Foreskin melanocyte (primary cell): ENCODE measurements at places on chromosomes 5 and 9.

GRCh38 chr5:18465833-18466681 is 831.8 kb downstream of the TAF11L14 start:
- DNase-seq, result peak; percentile 50

GRCh38 chr5:1411099-1411498 is 34.1 kb downstream of the SLC6A3 start:
- DNase-seq, result no peak

DNA sequence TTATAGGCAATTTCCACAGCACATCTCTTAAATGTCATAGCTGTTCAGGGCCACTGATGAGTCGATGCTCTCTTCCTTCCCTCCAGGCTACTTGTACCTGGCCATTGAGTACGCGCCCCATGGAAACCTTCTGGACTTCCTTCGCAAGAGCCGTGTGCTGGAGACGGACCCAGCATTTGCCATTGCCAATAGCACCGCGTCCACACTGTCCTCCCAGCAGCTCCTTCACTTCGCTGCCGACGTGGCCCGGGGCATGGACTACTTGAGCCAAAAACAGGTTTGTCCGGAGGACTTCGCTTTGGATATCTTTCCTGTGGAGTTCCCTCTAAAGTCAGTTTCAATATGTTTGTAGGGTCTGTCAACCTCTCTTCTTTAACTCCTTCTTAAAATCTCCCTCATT is 84.3 kb downstream of the EQTN start:
- no peak for DNase-seq

DNA sequence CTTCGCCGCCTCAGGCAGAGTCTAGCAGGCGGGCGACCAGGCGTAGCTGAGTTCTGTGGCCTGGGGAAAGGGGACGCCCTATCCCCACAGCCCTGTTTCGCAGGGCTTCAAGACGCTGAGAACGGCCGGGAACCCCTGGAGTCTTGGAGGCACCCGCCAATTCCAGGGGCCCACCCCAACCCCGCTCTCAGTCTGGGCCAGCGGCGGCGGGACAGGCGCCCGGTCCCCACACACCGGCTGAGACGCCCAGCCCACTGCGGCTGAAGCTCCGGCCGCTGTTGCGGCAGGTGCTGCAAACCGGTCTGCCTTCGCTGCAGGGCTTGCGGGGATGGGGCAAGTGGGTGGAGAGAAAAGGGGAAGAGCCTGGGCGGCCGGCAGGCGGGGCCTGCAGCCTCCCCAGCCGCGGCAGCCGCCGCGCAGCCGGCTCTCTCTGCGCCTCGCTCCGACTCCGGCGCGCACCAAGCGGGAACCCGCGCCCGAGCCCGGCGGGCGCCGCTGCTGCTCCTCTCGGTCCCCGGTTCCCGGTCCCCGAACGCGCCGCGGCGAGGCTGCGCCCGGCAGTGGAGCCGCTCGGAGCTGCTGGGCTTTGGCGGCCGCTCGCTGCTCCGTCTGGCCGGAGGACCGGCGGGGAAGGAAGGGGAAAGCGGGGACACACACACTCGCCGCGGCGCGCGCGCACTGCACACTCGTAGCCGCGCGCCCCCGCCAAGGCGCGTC is at the start of gene PIP5K1B:
Gene PIP5K1B, plus strand, starts transcription at position 427 of the 717 bp plus-strand sequence. CDS start 117,375 bp downstream, outside the sequence.
- no peak for DNase-seq

DNA sequence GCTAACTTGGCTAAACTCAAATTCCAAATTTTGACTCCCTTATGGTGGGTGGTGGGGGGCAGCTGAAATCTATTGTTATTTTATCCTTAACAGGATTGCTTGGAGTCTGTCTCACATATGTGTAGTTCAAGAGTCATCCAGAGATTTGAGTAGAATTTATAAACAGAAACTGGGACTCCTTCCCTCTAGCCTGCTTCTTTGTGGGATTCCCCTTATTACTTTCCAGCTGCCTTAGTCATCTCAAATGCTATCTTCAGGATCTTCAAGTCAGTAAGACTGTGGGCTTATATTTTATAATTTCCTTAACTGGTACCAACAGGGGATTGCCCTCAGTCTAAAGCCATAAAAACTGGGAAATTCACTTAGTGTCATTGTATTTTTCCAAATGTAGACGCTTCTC is 55.5 kb downstream of the NNT start:
- no peak for DNase-seq

DNA sequence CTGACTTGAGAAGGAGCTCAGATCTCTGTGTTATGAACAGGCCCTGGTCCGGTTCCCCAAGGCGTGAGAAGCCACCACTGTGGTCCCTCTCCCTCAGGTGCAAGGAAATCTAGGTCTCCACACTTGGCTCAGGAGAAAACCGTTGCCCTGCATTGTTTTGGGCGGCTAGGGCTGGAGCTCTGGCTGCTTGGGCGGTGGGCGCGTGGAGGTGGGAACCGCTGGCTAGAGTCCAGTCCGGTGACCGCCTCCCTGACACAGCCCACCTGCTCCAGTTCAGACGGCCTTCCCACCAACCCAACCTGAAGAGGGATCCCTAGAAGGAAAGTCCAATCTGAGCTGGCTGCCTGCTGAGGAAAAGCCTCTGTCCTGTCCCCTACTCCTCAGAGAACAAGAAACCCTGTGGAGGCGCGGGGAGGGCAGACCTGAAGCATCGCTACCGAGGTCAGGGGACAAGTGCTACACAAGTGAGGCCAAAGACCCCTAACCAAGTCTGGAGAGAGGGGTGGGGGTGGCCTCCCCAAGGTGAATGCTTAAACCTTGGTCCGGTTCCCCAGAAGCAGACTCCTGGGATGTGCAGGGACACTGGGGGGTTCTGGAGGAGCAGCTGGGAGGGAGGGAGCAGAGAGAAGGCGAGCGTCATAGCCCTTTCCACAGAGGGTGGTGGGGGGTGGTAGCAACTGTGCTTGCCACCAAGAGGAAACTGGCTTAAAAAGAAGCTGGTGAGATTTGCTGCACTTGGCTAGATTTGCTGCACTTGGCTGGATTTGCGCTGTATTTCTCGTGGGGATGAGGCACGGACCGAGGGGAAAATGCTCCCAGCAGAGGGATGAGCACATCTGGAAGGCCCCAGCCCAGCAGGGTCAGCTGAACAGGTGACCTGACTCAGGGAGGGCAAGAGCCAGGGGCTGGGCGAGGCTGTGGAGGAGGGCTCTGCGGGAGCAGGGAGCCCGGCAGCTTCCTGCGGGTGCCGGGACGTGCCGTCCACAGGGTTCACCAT is 65.2 kb downstream of the RAPGEF1 start:
- DNase-seq, result no peak

- peak; percentile 57 for DNase-seq
Measured at GRCh38 chr9:113957821-113958341, 81.8 kb downstream of the ZNF618 start.

GRCh38 chr9:135612437-135612836 is 26.9 kb downstream of the GLT6D1 start:
- DNase-seq, result no peak

DNA sequence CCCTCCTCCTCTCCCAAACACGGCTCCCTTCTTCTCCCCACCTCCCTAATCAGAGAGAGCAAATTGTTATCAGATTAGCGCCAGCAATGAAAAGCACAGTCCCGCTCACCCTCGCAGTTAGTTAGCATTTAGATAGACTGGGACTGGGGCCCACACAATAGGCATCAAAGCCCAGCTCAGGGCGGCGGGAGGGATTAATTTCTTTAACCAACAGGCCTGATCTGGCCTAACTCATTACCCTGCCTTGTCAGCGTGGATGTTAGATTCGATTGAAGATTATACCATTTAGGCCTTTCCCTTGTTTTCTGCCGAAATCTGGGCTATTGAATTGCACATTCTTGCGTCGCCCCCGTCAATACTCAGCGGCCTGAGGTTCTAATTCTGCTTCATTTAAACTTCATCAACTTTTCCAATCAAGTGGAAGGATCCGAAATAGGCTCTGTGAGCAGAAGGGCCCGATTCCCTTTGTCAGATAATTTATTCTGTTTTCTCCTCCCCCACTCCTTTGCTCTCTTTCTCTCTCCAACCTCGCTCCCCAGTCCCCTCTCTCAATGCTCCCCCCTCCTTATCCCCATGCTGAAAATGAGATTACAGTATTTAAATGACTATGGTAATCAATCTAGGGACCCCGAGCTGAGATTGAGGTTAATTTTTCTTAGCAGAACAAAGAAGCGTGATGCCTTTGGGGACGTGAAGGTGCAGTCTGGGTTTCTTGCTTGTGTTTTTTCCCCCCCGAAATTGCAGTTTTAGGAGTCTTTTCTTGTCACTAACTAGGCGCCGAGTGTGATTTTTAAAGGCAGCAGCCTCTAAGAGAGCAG is 15.1 kb downstream of the CFAP77 start:
- no peak for DNase-seq

DNA sequence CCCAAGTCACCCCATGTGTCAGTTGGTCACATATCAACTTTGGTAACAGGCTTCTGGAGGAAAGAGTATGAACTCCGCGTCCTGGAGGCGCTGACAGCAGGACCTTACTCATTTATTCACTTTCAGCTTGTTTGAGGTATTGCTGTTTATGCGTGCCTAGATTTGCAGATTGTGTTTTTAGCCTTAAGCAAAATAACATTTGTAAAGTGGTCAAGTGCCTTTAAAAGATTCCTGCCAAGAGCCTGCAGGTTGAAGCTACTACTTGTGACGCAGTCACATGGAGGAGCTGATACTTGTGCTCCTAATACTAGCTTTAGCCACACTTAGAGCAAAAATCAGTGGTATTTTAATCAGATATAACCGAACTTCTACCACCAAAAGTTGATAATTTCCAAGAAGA is 351.3 kb downstream of the ADGRV1 start:
- no peak for DNase-seq

- DNase-seq, result no peak
Measured at GRCh38 chr9:804026-804425, 37.5 kb upstream of the DMRT1 start.

DNA sequence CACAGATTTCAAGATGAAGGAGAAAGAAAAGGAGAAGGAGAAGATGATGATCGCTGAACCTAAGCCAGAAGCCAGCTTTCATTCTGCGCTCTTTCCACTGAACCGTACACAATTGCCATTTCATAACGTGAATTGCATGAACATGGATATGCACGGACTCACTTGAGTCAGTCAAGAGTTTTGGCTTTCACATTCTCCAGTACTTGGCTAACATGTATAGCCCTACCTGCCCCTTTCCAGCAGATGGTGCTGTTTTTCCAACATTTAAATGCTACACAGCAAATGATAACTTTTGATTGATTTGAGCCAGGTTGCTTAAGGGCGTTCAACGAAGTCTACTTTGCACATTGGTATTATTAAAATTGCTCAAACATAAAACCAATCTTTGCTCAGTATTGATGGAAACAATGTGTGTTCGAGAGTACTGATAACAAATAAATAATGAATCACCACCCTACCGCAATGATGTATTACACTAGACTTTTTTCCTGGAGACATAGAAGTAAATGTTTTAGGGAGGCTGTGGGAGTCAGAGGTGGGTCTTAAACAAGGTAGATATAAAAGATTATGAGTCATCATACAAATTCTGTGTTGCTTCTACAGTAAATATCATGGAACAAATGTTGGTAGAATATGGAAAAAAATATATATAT is 196.4 kb downstream of the TRPM3 start:
- DNase-seq, result peak; percentile 74

- no peak for DNase-seq
Measured at GRCh38 chr9:129853614-129854013, 18.4 kb downstream of the USP20 start.

GRCh38 chr5:7881816-7882215 is 12.9 kb downstream of the MTRR start:
- no peak for DNase-seq

GRCh38 chr5:168334695-168335094 is 43.2 kb downstream of the WWC1 start:
- no peak for DNase-seq

- no peak for DNase-seq
Measured at GRCh38 chr5:78755822-78756429, 107.4 kb upstream of the LHFPL2 start.

- DNase-seq, result no peak
Measured at GRCh38 chr9:79673614-79674013, 101.8 kb downstream of the TLE4 start.

GRCh38 chr5:144122641-144123040 is 47.8 kb downstream of the YIPF5 start:
- DNase-seq, result no peak

DNA sequence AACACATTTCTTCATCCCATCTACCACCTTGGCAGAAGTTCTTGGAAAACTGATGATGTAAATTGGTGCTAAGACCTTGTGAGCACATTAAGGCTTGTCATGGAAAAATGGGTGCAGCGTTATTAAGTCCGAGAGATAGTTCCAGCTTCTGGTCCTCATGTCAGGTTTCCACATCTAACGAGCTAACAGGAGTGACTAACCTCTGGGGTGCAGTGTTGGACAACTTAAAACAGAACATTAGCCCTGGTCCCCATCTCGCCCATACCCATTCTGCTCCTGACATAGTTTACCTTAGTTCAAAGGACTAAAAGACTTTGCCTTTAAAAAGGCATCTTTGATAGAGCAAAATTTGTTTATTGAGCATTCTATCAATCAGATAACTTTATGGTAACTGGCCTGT is 128.0 kb downstream of the SLC1A3 start:
- no peak for DNase-seq

- DNase-seq, result no peak
Measured at GRCh38 chr5:61618577-61618976, 286.5 kb downstream of the ZSWIM6 start.

DNA sequence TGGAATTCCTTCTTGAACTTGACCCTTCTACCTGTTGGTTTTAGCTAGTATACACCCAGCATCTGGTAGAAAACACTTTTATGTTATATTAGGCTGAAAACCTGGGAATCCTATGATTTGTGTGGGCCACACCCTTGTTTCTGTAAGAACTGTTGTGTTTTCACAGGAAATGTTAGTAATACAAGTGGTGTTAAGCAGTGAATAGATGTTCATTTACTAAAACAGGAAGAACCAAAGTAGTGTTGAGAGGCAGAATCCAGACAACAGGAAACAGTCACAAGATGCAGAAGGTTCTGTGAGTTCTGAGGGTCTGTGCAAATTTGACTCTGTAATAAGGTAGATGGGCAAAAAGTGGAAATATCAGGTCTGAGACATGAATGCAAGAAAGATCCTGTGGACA is 73.0 kb upstream of the RAI14 start:
- no peak for DNase-seq

DNA sequence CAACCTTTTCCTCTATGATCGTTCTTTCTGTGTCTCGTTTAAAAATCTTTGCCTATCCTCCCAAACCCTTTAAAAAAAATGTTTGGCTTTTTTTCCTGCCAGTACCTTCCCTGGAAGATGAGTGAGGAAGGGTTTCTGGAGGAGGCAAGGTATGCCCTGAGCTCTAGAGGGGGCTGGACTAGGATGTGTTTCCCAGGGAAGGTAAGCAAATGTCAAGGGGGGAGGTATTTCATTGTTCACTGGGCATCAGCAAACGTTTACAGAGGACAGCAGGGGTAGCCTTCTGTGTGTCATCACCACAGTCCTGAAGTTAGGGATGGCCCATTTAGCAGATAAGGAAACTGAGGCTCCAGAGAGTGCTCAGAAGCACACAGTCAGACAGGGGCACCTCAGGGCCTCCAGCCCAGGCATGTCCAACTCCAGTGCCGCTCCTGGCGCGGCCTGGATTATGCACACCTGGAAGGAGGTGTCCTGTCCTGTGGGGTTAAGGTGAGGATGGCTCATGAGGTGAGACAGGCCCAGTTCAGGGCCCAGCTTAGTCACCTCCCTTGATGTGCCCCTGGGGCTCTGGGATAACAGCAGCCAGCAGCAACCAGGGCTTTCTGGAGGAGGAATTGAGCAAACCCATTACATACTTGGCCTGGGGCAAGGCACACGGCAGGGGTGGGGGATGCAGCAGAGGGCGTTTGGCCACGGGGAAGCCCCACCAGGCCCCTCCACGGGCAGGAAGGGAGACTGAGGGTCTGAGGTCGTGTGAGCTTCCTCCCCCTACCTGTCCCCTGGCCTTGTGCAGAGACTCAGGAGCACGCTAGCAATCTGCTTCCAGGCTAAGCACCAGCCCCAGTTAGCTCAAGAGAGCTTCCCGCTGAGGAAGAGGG is 100.3 kb upstream of the LMX1B start:
- no peak for DNase-seq
